ENCODE measurements at places on chromosomes 11 and 22.

DNA sequence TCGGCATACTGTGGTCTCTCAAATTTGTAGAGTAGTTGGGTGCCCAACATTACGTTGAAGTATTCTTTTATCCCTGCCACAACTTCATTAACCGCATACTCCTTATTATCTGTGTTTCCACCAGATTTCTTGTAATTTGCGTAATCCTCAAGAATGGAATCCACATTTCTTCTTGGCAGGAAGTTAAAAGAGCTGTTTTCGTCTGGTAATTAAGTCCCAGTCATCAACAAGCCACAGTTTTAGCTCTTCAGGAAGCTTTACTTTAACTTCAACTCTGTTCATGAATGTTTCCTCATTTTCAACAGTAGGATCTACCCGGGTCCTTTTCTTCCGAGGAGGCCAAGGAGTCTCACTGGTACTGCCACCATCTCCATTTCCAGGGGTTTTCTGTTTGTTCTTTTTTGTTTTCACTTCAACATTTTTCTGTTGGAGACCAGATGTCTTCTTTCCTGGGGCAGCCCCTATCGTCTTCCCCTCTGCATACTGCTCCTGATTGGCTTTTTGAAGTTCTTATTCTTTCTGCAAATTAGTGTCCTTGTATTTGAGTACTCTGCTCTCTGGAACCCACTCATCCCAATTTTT is 30.3 kb downstream of the PDE3B start:
- no peak for DNase-seq

GRCh38 chr11:87020764-87021365 is 16.9 kb upstream of the TMEM135 start:
- no peak for DNase-seq

DNA sequence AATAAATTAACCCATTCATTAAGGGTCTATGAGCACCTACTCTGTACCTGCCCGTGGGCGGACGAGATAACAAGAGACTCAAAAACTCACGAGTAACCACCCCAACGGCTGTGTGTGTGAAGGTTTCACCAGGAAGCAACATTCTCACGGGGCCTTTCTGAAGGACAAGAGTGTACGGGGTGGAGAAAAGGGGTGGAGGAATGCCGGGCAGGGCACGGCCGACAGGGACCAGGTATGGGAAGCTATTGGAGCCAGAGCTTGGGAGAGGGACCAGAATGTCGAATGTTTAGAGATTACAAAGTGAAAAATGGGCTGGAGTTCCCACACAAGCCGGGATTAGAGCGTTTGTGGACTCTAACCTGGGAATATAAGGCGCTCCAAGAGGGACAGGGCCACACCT is 1.6 kb downstream of the KMT5B start:
- DNase-seq, result no peak

GRCh38 chr11:102292933-102293332 is 24.4 kb upstream of the BIRC3 start:
- DNase-seq, result no peak

GRCh38 chr11:117819096-117820040 is 5.2 kb downstream of the FXYD2 start:
- no peak for DNase-seq

Data from CD4-positive, alpha-beta T cell treated with Interleukin-12 subunit alpha and Interleukin-12 subunit beta, for 1 hour (primary cell).